Activated CD4-positive, alpha-beta T cell treated with anti-CD3 and anti-CD28 coated beads, Interleukin-2, amount 50 U/mL, for 1 hour (primary cell): ENCODE measurements at places on chromosomes 1 and 21.

DNA sequence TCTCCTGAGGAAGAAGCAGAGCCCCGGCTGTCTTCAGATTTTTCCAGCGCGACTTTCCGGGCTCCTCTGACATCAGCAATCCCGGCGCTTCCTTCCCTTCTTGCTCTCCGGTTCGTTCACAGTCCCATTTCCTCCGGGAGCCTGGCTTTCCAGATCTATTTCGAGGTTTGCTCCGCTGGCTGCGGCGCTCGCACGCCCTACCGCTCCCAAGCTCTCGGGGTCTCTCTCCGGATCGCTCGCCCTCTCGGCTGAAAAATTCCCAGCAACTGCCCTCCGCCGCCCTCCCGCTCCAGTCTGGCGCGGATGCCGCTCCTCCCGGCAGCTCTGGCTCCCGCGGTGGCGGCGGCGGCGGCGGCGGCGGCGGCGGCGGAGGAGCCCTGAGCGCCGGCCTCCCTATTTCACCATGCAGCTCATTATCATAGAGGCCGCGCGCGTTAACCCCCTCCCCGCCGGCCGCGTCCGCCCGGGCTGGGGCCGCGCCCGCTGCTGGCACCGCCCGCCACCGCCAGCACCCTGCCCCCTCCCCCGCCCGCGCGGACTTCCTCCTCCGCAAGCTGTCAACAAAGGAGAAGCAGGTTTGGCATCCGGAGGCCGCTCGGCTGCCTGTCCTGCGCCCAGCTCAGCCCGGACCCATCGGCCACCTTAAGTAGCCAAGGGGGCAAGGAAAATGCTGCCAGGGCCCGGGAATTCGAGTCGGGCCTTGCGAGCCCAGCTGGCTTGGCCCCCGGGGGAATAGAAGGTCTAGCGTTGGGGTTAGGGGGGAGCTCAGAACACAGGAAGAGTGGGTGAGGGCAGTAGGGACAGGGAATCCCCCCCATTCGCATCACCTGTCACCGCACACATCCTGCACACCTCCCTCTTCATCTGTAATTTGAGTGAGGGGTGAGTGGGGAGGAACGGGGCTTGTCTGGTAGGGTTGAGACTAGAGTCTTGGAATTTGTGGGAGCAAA is at the start of gene PLXNA2:
Gene PLXNA2 (minus strand): TSS at position 418 of the 950 bp plus-strand sequence. CDS start 26,462 bp downstream, outside the sequence.
- DNase-seq = peak; percentile 53

DNA sequence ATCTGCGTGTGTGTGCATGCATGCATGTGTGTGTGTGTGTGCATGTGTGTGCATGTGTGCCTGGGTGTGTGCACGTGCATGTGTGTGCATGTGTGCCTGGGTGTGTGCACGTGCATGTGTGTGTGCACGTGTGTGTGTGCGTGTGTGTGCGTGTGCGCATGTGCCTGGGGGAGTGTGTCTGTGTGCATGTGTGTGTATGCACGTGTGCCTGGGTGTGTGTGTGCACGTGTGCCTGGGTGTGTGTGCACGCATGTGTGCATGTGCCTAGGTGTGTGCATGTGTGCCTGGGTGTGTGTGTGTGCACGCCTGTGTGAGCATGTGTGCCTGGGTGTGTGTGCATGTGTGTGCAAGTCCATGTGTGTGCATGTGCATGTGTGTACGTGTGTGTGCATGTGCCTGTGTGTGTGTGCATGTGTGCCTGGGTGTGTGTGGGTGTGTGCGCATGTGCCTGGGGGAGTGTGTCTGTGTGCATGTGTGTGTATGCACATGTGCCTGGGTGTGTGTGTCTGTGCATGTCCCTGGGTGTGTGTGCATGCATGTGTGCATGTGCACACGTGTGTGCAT is 29.3 kb upstream of the COL6A2 start:
- DNase-seq = no peak

DNA sequence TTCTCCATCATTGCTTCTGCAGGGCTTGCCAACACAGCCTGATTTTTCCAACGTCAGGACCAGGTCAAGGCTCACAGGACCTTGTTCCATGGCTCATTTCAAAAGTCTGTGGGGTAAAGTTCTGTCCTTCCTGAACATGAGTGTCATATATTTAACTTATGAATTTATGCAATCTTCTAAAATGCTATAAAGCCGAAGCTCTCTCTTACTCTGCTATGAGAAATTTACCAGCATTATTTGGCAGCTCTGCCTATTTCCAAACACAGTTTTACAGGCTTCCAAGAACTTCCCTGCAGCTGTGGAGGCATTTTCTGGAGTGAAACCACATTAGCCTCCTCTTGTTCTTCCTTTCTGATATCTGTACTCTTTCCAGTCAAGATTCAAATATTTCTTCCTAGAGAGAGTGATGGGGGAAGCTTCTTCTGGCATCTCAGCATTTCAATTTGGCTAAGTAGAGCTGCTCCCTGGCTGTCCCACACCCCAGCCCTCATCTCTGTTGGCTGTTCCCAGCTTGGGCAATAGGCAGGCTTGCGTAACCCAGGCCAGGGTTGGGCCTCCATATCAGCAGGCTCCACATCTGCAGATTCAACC is 15.6 kb upstream of the HMGCS2 start:
- DNase-seq = no peak

DNA sequence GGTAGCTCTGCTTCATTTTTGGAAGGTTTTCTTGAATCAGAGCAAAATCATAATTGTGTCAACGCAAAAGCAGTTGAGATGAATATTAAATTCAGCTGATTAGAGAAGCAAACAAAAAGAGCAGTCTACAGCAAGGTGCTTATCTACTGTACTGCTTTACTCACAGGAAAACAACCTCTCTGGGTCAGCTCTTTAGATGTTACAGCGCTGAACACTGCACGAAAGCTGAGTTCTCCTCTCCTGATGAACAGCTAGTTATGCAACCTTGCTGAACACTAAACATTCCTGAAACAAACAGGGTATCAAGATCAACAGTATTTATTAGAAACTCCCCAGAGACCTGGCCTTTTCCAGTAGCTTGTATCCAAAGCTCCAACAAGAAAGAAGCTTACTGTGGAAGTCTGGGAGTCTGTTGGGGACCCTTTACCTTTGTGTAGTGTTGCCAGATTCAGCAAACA is 41.3 kb downstream of the TBCE start:
- DNase-seq = no peak

DNA sequence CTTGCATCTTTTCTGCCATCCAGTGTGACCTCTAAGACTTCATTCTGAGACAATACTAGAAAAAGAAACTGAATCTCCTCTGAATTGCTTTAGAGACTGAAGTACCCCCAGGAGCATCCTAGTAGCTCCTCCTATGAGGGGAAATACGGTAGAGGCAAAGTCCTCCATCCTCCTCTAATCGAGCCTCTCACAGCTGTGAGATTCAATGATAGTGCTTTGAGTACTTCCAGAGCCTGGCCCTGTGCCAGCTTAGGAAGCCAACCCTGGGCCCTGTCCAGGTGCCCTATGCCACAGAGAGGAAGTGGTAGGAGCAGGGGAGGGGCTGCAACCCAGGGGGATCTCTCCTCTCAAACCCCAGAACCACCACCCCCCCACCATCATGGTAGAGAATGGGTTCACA is 10.7 kb downstream of the RORC start:
- DNase-seq = no peak

DNA sequence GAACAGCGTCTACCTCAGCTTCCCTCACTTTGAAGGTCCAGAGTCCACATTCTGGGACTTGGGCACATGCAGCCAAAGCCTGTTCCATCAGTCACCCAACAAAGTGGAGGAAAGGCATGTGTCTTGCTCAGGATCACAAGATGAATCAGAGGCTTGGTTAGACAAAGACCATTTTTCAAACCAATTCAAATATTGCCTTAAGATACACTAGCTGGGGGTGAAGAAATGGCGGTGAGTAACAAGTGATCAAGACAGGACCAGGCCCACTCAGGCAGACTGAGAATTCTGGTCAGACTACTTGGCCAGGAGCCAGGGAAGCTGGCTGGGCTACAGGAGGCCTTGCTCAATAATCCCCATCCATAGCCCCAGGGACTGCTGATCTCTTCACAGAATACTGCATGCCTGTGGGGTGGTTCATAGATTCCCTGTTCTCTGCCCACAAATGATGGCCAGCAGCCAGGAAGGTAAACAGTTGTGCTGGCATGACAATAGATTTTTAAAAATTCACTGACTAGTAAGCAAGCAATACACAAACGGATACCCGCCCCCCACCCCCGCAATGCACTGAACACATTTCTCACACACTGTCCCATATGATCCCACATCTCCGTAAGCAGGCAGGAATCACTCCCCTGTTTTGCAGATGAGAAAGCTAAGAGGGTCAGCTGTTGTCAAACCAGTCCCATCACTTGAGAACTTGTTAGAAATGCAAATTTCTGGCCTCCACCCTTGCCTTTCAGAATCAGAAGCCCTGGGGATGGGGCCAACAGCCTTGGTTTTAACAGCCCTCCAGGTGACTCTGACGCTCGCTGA is 27.2 kb downstream of the ERI3 start:
- no peak for DNase-seq

- no peak for DNase-seq
Measured at GRCh38 chr1:43867976-43868740, 65.4 kb upstream of the ARTN start.
